ENCODE measurements at places on chromosomes 12 and 14. TPM values are rescaled to one million over a fixed set of nuclear protein-coding genes. Genes with fewer than 3 reads are reported as not detected.

Gene PTCSC3
- not detected for polyA plus RNA-seq

Gene KSR2
- polyA plus RNA-seq: under 0.01 TPM

Gene GPR84
- not detected for polyA plus RNA-seq

Gene DIP2B
- polyA plus RNA-seq: 7.1 TPM

Gene ENDOU
- 0.82 TPM for polyA plus RNA-seq

Gene FBXO34
- 23.3 TPM for polyA plus RNA-seq

Gene ADAM21
- 0.21 TPM for polyA plus RNA-seq

Gene RABGGTA
- 36.2 TPM for polyA plus RNA-seq

DNA sequence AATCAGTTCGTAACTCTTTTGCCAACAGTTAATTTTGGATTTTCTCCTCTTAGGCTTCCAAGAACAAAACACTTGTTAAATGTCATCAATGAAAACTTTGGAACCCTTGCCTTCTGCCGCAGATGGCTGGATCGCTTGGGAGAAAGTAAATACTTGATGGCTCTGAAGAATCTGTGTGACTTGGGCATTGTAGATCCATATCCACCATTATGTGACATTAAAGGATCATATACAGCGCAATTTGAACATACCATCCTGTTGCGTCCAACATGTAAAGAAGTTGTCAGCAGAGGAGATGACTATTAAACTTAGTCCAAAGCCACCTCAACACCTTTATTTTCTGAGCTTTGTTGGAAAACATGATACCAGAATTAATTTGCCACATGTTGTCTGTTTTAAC is 37.7 kb downstream of the USP44 start:
- DNase-seq: no peak

DNA sequence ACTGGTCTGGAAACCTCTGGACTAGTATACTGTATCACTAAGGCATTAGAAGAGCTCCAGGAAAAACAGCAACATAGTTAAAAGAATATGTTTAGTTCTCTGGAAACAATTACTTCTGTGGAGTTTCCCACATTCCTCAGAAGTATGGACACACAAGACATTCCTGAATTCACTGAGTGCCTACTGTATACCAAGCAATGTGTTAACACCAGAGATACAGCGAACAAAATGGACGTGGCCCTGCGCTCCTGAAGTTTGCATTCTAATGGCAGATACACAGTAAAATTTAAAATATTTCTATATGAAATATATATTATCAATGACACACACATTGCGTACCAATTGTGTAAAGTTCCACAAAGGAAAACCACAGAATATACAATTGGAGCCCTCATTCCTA is 1.1 kb downstream of the ANGEL1 start:
- DNase-seq: no peak

DNA sequence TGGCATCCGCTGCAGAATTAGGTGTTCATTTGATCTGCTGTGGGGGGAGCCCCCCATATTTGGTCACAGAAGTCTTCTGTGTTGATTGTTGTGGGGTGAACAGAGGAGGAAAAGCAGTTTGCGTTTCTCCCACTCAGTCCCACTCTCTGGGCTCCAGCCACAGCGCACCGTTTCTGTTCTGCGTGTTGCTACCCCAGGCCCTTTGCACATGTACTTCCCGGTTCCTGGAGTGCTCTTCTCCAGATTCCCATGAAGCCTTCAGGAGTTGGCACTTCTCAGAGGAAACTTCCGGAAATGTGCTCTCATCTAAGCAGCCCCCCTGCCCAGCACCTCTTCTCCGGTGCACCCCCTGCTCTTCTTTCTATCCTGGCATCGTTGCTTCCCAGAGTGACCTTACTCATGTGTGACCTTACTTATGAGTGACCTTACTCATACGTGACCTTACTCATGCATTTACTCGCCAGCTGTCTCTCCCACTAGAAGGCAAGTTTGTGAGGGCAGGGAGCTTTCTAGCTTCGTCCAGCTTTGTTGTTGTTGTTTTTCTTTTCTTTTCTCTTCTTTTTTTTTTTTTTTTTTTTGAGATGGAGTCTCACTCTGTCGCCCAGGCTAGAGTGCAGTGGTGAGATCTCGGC is 93.7 kb downstream of the SCARB1 start:
- no peak for DNase-seq

GRCh38 chr12:65522956-65523860 is 244.7 kb downstream of the MSRB3 start:
- DNase-seq: no peak

GRCh38 chr12:68344126-68344525 is 12.0 kb upstream of the MDM1 start:
- no peak for DNase-seq

DNA sequence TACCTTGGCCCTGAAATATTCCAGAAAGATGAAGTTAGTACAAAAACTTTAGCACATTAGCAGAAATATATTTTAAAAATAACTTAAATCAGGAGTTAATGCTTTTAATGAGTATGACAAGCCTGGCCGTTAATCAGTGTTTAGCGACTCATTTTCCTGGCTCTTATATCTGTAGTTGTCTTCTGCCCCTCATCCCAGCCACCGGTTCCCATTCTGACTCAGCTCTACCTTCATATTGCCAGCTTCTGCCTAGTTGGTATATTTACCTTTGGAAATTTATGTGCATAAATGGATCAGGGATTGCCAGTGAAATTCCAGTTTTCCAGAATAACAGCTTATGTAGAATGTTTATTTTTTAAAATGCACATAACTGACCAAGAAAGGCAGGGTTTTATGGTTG is 79.9 kb downstream of the ERGIC2 start:
- no peak for DNase-seq

DNA sequence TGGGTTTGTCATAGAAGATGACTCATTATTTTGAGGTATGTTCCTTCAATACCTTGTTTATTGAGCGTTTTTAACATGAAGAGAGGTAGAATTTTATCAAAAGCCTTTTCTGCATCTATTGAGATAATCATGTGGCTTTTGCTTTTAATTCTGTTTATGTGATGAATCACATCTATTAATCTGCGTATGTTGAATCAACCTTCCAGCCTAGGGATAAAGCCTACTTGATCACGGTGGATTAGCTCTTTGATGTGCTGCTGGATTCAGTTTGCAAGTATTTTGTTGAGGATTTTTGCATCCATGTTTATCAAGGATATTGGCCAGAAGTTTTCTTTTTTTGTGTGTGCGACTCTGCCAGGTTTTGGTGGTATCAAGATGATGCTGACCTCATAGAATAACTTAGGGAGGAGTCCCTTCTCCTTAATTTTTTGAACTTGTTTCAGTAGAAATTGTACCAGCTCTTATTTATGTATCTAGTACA is 602.6 kb downstream of the SNAPC1 start:
- no peak for DNase-seq

DNA sequence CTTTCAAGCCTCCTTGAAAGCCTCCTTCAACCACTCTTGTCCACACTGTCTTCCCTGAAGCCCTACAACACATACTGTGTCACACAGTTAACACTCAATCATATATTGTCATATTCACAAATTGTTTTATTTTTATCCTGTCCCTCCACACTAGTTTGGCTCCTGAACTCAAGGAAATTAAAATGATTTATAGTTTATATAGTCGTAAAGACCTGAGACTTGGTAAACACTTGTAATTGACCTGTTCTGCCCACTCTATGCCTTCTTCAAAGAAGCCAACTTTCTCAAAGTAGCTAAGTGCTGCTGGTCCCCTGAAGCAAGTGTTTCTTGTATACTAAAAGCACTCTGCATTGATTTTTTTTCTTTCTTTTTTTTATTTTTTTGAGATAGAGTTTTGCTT is 15.6 kb upstream of the NEK9 start:
- no peak for DNase-seq

GRCh38 chr12:122356192-122356635 is 66.3 kb downstream of the CLIP1 start:
- DNase-seq: no peak

DNA sequence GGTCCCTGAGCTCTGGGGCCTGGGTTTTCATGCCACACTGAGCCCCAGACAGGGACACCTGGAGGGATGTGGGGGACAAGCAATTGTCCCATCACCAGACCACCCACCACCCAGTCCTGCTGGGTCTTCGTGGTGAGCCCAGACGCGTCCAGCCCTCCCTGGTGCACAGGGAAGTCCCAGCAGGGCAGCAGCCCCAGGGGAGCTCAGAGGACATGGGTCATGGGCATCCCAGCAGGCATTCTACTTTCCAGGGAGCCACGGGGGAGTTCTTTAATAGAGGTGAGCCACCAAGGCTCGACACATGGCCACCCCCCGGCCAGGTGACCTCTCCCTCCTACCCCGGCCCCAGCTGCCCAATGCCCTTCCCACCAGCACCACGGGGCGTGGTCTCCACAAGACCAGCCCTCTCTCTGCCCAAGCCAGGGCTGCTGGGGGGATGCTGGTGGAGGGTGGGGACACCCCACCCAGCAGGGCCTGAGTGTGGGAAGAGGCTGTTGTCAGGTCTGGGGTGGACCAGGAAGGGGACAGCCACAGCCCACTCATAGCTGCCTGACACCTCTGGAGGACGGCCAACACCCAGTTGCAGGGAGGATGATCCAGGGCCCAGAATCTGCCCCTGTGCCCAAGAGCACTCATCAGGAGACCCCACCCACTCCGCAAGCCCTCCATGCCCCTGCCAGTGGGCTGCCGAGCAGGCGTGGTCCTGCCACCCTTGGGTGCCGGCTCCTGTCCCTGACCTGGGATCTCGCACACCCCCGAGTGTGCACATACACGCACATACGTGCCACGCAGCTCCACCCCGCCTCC is 14.1 kb downstream of the AKT1 start:
- DNase-seq: no peak

DNA sequence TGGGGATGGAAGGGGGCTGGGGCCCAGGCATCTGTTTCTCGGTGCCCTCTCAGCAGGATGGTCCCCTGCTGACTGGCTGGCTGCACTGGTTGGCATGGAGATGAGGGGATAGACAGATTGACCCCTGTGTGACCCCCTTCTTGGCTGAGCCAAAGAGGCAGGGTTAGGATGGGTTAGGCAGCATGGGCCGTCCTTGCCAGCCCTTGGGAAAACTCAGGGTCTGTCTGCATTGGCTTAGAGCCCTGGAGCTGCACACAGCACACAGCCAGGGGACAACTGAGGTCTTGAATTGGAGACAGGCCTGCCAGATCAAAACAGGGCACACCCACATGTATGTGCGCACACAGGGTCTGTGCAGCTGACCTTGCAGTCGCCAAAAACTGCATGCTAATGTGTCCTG is 11.2 kb upstream of the LRP1-AS start:
- DNase-seq: no peak

DNA sequence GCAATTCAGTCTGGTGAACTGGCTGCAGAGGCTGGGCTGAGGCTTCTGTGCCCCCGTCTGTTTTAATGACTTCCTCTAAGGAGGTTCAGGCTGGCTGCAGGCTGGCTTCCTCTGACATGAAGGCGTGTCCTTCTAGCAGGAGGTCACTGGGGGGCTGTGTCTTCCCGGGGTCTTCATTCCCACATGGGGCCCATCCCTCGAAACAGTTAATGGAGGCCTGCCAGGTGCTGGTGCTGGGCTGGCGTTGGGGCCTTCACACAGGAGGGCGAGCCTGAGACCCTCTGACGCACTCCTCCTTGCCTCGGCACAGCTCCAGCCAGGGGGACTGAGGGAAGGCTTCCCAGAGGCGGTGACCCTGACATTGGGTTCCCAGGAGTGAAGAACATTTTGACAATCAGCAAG is 57.7 kb upstream of the DLK1 start:
- peak; percentile 5 for DNase-seq

- DNase-seq: no peak
Observed at GRCh38 chr12:130027798-130028197, 124.0 kb upstream of the TMEM132D start.

GRCh38 chr12:12803186-12803585 is 10.0 kb upstream of the DDX47 start:
- DNase-seq: peak; percentile 58

- no peak for DNase-seq
Observed at GRCh38 chr12:75548879-75549278, 37.5 kb upstream of the KRR1 start.

DNA sequence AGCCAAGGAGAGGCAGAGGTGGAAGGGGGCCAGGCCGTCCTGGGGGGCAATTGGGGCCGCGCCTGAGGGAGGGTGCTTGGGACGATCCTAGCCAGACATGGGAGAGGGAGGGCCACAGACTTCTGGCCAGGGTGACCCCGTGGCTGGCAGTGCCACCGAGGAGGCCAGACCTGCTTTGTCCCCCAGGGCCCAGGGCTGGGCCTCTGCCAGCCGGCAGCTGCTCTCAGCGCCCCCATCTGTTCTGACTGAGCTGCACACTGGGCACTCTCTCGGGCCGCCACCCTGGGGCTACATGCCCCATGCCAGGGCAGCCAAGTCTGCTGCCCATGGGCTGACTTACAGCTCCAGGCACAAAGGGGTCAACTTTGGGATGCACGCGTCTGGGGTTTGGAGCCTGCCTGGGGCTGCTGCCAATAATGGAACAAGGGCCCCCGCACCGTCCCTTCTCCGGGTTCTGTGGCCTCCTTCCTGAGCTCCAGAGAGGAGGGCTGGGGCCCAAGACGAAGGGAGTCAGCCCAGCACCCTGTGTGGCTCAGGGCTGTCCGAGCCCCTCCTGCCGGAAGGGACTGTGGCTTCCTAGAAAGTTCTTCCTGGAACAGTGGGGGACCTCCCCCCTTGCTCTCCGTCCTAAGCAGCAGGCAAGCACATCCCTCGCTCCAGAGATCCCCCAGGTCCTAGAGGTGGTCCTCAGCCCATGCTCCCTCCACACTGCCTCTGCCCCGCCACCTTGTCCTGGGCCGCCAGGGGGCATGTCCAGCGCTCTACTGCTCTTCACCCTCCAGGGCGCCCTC is 1.1 kb downstream of the ADSS1 start:
- peak; percentile 76 for DNase-seq

DNA sequence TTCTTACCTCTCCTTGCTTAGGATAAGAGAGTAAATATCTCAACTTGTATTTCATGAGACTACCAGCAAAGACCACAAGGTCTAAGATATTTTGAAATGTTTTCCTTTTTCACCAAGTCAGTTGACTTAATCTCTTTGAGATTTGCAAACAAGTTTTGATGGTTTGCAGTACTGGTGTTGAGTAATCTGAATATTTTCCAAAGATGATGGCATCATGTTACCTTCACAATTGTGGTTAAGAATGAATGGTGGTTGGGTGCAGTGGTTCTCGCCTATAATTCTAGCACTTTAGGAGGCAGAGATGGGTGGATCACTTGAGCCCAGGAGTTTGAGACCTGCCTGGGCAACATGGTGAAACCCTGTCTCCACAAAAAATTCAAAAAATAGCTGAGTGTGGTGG is 225.7 kb downstream of the TMTC2 start:
- no peak for DNase-seq

DNA sequence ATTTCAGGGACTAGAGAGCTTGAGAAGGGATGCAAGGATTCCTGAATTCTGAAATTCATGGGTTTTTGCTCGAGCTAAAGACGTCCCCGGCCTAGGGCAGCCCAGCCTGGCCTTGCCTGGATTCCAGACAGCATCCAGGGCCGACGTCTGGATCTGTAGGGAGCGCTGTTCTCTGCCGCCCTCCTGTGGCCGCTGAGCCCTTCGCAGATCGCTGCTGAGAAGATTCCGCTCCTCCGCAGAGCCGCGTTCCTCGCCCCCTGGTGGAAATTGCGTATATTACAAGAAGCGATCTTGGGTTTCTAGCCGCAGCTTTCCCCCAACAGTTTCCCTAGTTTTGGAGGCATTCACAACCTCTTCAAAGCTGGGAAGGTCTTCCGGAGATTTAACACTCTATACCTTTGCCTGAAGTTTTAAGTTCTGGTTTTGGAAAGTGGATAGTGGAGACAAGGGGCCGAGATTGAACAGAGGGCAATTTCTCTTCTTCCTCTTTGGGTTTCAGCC is 5.1 kb downstream of the CISTR start:
- peak; percentile 96 for DNase-seq
